ENCODE measurements at places on chromosomes 11 and 22.

DNA sequence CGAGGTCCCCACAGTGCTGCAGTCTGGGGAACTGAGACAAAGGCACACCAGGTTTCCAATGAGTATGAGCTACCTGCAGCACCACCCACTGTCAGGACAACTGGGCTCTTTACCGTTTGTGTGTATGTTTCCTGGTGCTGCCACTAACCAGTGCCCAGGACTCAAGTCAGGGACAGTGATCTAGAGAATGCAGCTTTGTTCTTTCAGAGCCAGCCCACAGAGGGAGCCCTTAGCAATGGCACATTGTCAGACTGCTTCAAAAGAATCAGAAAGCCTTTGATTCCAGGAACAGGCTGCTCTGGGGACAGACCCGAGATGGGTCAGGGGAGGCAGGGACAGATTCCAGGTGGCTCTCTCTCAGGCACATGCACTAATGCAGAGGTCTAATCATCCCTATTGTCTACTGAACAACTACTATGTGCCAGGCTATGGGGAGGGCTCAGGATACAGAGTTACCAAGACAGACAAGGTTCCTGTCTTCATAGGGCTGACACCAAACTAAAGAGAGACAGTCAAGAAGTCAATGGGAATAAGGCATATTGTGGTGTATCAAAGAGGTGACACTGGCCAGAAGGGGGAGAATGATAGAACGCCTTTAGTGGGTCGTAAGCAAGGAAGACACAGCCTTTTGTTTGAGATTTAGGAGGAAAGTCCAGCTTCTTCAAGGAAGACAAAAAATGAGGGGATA, 103.7 kb downstream of the VPREB1 start:
- H3K4me1 ChIP-seq: no peaks in the 10 kb centered on the region
- peaks cover 9% of the 10 kb centered on the region for H3K27me3 ChIP-seq
- no peak overlapping the region for H3K27ac ChIP-seq
- no peak overlapping the region for H3K4me3 ChIP-seq

- peaks cover 2% of the 10 kb centered on the region for H3K4me1 ChIP-seq
- H3K36me3 ChIP-seq: no peaks in the 10 kb centered on the region
- DNase-seq: no peak
- H3K27ac ChIP-seq: no peak overlapping the region
- H3K27me3 ChIP-seq: no peaks in the 10 kb centered on the region
- no peak overlapping the region for H3K4me3 ChIP-seq
These were observed 129.4 kb downstream of the CCDC34 start for GRCh38 chr11:27233654-27234042.

DNA sequence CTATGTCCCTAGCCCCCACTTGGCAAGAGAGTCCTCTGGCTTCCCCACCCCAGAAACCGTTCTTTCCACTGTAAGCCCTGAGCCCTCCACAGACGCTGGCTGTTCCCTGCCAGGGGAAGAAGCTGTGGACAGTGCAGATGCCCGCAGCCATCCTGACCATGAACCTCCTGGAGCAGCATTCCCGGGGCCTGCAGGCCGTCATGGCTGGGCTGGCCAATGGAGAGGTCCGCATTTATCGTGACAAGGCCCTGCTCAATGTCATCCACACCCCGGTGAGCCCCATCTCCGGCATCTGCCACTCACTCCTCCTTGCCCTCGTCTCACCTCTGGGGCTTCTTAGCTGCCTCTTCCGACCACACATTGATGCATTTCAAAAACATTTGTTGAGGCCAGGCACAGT, 13.2 kb downstream of the BBS1 start:
- H3K27ac ChIP-seq: no peak overlapping the region
- H3K4me3 ChIP-seq: no peak overlapping the region
- H3K4me1 ChIP-seq: no peaks in the 10 kb centered on the region
- peaks cover 34% of the 10 kb centered on the region for H3K36me3 ChIP-seq
- no peak for DNase-seq

GRCh38 chr22:33418484-33418883, 360.3 kb upstream of the SYN3 start:
- H3K27ac ChIP-seq: no peak overlapping the region
- no peak overlapping the region for H3K4me3 ChIP-seq
- H3K36me3 ChIP-seq: no peaks in the 10 kb centered on the region
- no peaks in the 10 kb centered on the region for H3K27me3 ChIP-seq

- H3K27ac ChIP-seq: no peak overlapping the region
- no peak overlapping the region for H3K4me3 ChIP-seq
- peaks cover 15% of the 10 kb centered on the region for H3K27me3 ChIP-seq
- no peaks in the 10 kb centered on the region for H3K4me1 ChIP-seq
- no peaks in the 10 kb centered on the region for H3K36me3 ChIP-seq
These were observed 107.6 kb downstream of the WNT7B start for GRCh38 chr22:45869340-45869847.

GRCh38 chr11:47437746-47438418, 11.1 kb downstream of the RAPSN start:
- no peak overlapping the region for H3K27ac ChIP-seq
- no peaks in the 10 kb centered on the region for H3K36me3 ChIP-seq
- no peaks in the 10 kb centered on the region for H3K27me3 ChIP-seq
- no peak for DNase-seq
- H3K4me3 ChIP-seq: no peak overlapping the region
- no peaks in the 10 kb centered on the region for H3K4me1 ChIP-seq

GRCh38 chr11:29027436-29027835, 919.2 kb downstream of the METTL15 start:
- DNase-seq: no peak
- H3K4me1 ChIP-seq: peaks cover 8% of the 10 kb centered on the region
